ENCODE measurements at places on chromosomes 6 and 20.

DNA sequence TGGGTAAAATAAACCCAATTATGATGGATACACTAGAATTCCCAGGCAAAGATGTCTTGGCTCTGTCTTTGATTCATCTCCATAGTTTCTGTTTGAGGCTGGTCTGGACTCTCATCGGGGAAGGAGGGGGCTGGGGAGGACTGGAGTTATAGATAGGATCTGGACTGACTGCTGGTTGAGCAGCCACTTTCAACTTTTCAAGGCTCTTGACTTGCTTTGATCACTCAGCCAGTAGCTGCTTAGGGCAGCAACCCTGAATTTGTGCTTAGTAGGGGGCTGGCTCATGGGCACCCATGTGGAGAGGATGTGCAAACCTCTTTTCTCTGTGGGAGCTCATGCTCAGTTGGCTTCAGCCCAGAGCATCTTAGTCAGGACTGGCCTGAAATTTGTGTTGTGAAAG is 114.0 kb upstream of the NEDD9 start:
- DNase-seq, result no peak

DNA sequence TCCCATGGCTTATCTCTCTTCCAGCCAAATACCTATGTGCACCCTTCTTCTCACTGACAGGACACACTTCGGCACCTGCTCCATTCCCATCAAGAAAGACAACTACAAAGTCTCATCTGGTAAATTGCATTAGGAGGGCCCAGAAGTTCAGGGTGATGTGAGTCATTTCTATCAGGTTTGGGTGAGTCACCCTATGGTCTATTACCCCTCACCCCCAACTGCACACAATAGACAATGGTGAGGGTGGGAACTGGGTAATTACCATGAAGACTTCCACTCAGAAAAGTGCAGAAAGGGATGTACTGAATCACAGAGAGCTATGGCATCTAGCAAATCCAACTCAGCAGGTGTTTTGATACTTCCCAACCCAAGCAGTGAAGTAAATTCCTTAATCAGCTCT is 54.8 kb downstream of the OPN5 start:
- no peak for DNase-seq

GRCh38 chr6:41022294-41022693 is 16.7 kb downstream of the UNC5CL start:
- DNase-seq, result no peak

- no peak for DNase-seq
These were observed 104.9 kb downstream of the DACT2 start for GRCh38 chr6:168214586-168215104.

DNA sequence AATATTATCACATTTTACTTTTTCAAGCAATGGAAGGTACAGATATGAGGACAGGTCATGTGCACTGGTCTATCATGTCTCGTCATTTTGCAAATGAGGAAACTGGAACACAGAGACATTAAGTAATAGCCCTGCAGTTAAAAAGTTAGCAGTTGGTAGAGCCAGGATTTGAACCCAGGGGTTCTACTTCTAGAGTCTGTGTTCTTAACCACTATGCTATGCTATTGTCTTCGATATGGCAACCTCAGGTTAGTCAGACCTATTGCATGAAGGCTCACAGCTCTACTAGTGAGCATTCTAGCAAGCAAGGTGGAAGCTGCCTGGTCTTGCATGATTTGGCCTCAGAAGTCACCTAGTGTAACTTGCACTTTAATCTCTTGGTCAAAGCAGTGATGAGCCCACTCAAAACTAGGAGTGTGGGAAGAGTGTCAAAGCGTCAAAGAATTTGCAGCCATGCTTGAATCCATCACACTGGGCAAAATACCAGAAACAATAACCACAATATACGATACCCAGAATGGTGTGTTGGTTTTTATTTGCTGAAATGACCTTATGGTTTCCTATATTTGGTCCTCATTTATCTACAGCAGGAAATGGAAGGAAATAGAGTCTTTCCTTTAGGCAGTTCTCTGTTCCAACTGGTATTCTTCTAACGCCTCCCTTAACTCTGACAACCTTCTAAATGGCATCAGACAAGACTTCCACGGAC is 20.4 kb upstream of the BMP2 start:
- no peak for DNase-seq

DNA sequence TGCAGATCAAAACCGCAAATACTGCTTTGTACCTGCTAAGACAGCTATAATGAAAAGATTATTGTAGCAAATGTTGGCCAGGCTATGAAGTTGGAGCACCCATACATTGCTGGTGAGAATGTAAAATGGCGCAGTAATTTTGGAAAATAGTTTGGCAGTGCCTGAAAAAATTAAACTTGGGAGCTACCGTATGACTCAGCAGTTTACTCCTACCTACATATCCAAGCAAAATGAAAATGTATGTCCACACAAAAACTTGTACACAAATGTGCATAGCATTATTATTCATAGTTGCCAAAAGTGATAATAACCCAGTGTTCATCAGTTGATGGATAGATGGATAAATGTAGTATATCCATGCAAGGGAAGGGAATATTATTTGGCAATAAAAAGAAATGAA is 13.3 kb downstream of the DSTN start:
- no peak for DNase-seq

DNA sequence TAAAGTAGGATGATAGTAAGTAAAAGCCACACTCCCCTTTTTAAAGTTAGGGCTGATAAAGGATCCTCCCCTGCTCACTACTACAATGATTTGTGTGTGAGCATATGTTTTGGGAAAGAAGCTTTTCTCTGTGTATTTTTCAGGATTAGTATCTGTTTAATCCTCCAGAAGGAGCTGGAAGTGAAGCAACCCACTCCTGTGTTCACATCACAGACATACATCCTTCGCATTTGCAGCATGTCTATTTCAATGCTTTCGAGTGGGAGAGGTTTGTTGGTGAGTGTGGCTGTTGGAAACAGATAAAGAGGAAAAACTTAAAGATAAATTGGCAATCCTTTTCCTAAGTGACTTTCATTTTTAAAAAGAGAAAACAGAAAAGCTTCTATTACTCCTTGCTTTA is 31.6 kb upstream of the RGS17 start:
- DNase-seq, result no peak

GRCh38 chr6:17311595-17312311 is 30.6 kb downstream of the RBM24 start:
- no peak for DNase-seq

GRCh38 chr6:47722194-47722593 is 23.8 kb downstream of the ADGRF4 start:
- no peak for DNase-seq

DNA sequence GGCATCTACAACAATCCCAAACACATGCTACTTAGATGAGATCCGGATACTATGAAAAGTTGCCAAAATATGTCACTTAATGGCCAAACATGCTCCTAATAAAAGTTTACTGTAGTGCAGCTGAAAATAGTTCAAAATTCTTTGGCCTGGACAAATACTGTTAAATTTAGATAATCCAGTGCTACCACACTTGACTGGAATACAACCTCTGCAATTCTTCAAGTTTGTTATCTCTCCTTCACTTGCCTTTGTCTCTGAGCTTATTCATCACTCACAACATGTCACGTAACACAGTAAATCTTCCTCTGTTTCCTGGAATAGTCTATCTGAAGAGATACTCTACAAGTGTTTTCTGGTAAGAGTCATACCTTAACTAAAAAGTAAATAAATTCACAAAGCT is 10.5 kb upstream of the PLN start:
- no peak for DNase-seq

- no peak for DNase-seq
These were observed 622.6 kb downstream of the EPM2A start for GRCh38 chr6:145112711-145113148.

GRCh38 chr6:36339146-36339545 is 2.5 kb upstream of the BNIP5 start:
- no peak for DNase-seq

DNA sequence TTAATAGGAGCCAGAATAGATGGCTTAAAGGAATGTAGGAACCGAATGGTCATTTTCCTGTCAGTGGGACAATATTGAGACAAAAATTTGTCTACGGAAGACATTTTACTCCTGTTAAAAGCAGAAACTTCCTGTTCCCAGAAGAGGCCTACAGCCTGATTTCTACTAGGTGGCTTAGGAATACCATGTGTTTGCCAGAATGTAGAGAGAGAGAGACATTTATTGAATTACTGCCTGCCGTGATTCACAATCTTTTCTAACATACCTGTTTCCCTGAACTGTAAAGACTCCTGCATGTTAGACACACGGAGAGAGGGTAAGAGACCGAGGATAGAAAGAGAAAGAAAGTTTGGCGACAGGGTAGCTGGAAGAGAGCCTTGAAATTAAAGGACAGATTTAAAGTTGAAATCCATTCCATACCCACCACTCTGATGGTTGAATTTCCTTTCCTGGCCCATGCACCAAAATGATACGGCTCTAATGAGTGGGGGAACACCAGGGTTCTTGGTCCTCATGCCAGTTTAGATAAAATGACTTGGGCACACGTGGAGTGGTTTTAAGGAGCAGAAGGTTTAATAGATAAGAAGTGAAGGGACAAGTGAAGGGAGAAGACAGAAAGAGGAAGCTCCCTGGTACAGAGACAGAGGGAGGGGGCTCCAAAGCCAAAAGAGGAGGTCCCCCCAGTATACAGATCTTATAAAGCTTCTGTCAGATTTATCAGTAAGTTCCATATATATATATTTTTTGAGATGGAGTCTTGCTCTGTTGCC is 22.5 kb downstream of the NCOA3 start:
- no peak for DNase-seq

GRCh38 chr6:33907227-33907626 is 103.4 kb upstream of the MLN start:
- DNase-seq, result no peak

DNA sequence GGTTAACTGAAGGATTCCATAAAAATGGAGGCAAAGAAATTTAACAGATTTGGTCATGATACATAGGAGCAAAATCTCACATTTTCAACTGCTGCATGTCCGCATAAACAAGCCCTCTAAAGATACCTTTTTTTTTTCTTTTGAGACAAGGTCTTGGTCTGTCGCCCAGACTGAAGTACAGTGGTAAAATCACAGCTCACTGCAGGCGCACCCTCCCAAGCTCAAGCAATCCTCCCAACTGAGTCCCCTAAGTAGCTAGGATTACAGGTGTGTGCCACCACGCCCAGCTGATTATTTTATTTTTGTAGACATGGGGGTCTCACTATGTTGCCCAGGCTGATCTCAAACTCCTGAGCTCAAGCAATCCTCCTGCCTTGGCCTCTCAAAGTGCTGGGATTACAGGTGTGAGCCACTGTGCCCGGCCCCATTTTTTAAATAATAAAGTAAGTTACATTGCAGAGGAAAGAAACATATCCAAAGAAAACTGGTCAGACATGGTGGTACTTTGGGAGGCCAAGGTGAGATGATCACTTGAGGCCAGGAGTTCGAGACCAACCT is 13.7 kb downstream of the MDN1 start:
- no peak for DNase-seq

GRCh38 chr6:168242940-168243225 is 76.7 kb downstream of the DACT2 start:
- DNase-seq, result no peak

DNA sequence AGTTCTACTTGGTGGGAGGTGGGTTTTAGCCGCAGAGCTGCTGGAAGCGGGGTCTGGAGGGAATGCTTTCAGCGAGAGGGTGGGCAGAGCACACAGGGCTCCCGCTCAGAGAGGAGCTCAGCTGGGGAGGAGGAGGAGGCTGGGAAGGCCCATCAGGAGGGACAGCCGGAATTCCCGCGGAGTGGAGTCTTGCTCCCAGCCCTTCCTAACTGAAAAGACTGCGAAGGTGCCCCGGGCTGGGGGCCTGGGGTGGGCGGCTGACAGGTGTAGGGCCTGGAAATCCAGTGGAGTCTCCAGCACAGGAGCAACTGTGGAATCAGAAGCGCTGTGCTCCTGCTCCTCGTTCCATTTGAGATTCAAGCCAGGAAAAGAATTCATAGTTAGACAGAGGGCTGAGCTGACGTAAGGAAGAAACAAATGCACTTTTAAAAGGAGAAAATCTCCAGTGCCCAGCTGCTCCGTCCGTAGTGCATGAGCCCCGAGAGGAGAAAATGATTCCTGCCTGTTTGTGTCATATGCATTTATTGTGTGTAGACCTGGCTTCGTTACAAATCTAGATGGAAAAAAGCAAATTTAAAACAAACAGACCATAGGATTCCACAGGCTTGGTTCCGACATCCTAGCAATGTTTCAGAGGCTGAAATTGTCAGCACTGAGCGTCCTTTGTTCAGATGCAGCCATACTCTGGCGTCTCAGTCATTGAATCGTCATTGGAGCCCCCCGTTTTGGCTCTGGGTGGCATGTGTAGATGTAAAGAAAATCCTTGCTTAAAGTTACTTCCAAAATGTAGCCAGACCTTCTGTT is 197.7 kb downstream of the SMOC2 start:
- DNase-seq, result no peak

GRCh38 chr6:34273242-34273805 is 24.5 kb upstream of the SMIM29 start:
- DNase-seq, result no peak

- DNase-seq, result no peak
These were observed 187.8 kb upstream of the PHACTR1 start for GRCh38 chr6:12528581-12529363.

GRCh38 chr6:32174416-32174815 is 1.5 kb downstream of the AGPAT1 start:
- no peak for DNase-seq

DNA sequence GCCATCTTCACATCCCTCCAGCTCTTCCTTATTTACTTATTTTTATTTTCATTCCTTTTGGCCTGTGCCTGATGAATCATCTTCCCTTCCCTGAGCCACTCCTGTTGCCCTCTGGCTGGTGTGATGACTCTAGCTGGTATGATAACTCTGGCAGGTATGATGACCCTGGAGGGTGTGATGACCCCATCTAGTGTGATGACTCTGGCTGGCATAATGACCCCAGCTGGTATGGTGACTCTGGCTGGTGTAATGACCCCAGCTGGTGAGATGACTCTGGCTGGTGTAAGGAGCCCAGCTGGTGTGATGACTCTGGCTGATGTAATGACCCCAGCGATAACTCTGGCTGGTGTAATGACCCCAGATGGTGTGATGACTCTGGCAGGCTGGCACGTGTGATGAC is 426.8 kb downstream of the QKI start:
- no peak for DNase-seq

GRCh38 chr6:25169553-25169952 is 109.6 kb upstream of the CARMIL1 start:
- DNase-seq, result no peak

GRCh38 chr6:100549406-100550167 is 84.9 kb upstream of the SIM1 start:
- DNase-seq, result no peak

DNA sequence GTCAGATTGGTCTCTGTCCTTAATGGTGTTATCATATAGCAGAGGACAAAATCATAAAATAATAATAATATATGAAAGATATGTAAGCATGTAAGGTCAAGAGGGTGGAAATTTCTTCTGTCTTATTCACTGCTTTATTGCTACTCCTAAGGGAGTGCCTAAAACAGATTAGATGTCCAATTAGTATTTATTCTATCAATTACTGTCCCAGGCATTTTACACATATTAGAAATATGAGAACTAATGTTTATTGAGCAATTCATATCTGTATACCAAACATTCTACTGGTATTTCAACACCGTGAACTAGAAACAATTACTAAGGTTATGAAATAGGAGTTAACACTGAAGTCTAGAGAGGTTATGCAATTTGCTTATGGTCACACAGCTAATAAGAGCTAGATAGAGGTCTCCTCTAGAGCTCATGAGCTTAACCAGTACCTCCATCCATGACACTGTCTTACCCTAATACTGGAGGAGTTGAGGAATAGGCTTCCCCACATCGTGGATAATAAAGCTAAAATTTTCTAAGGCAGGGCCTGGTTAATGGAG is 302.3 kb downstream of the PLCB1 start:
- DNase-seq, result no peak

- no peak for DNase-seq
These were observed 44.4 kb upstream of the LYRM2 start for GRCh38 chr6:89682991-89683390.

- DNase-seq, result no peak
These were observed 26.4 kb downstream of the COL20A1 start for GRCh38 chr20:63319164-63320040.

All from activated CD4-positive, alpha-beta T cell treated with anti-CD3 and anti-CD28 coated beads for 4 hours (primary cell).